Effector CD8-positive, alpha-beta T cell (primary cell): ENCODE measurements at places on chromosomes 7 and 10.

GRCh38 chr10:17950726-17951125 is 992 bp upstream of the SLC39A12 start:
- no peak for DNase-seq

- no peak for DNase-seq
These were observed 84.9 kb upstream of the SEC61G start for GRCh38 chr7:54843841-54844355.

- DNase-seq, result peak; percentile 8
These were observed 782 bp downstream of the IFIT5 start for GRCh38 chr10:89414879-89415821.

- no peak for DNase-seq
These were observed 3.1 kb downstream of the PCOLCE start for GRCh38 chr7:100604976-100605911.
